CD4-positive, alpha-beta T cell treated with Interleukin-6 at 100 ng/mL for 8 hours (primary cell): ENCODE measurements at places on chromosomes 5 and 9.

GRCh38 chr5:84642795-84643194 is 258.1 kb upstream of the EDIL3 start:
- no peak for DNase-seq

DNA sequence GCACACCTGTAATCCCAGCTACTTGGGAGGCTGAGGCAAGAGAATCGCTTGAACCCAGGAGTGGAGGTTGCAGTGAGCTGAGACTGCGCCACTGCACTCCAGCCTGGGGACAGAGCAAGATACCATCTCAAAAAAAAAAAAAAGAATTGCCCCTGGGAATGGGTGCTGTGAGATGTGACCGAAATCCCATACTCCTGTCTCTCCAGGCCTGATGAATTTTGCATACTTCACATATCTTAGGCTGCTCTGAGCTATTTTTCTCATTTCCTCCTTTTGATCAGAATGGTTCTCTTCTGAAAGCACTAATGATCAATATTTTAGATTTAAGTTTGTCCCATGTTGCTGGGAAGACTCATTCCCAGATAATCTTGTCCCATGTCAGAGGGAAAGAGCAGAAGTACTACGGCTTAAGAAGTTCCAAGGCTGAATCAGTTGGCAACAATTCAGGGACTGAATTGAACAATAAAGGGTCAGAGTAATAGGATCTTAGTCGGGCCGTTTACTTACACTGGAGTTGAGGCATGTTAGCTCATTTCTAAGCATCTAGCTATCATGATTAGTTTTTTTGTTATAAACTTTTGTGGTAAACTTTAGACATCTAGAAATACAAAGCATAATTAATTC is 44.2 kb upstream of the TENT2 start:
- DNase-seq = no peak

DNA sequence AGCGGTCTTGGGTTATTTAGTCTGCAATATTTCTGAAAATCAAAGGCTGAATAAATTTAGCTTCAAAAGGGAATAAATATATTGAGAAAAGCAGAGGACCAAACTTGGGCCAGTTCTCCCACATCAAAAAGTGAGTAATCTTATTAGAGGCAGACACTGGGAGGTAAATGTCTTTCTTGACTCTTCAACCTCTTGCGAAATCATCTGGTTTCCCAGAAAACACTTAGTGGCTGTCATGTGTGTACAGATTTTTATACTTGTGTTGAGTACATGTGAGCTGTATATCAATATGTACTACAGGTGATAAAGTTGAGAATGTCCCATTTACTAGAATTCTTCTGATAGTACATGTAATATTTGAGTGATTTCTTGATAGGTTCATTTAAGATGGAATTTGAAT is 454.9 kb downstream of the PRR16 start:
- DNase-seq = no peak

DNA sequence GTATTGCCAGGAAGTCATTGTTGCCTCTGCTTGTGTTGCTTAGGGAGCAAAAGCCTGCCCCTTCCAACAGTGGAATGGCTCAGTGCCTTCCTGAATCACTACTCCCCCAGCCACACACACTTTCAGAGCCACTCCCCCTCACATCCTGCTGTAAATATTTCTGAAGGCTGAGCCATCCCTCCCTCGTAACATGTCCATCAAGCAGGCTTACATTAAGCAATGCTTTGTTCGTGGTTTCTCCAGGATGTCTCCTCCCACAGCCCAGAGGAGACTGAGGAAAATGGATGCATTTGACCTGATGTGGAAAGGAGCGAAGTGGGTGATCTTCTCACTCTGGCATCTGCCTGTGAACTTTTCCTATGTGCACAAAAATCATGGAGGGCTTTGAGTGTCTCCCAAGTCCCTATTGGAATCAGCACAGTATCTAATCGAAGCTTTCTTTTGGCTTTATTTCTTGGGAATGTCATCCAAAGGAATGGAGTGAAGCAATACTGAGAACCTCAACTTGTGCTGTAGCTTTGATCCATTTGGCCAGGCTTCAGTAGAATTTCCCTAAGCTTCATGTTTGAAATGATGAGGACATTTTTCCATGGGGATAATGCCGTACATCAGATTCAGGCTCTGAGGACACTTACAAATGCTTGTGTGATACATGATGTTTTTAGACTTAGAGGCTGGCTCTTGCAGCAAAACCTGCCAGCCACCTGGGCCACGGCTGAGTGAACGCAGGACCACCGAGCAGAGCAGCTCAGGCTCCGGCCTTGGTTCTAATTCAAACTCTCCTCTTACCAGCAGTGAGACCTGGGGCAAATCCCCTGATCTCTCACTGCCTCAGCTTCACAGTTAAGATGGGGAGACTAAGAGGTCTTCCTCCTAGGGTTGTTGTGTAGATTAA is 389.1 kb downstream of the ENC1 start:
- DNase-seq = no peak

GRCh38 chr5:141477815-141478214 is 2.0 kb downstream of the PCDHGC3 start:
- DNase-seq = no peak

GRCh38 chr5:33854733-33855151 is 37.0 kb downstream of the ADAMTS12 start:
- no peak for DNase-seq

DNA sequence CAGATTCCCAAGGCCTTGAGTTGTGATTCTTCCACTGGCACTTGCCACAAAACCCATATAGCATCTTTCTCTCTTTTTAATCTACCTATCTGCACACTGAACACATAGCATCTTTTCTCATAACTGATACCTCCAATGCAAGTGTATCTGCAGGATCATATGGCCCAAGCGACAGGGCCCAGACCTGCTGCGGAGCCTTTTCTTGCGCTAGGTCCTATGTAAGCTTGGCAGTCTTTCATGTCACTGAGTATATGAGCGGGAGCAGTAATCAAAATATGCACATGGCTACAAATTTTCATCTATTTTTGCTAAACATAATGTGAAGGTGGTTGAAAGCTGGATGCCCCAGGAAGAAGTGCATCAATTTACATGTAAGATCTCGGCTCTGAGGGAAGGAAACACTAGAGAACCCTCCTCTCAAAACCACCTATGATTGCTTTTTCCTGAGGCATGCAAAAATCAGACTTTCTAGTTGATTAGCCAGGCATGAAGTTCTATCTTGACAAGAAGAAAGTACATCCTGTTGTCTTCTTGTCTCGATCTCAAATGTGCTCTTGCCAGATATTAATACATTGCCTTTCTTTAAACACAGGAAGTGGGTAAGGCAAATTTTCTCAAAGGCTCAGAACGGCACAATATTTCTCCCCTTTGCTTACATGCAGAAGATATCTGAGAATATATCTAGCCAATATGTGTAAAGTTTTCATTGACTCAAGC is 26.9 kb upstream of the CEMIP2 start:
- DNase-seq = peak; percentile 78

DNA sequence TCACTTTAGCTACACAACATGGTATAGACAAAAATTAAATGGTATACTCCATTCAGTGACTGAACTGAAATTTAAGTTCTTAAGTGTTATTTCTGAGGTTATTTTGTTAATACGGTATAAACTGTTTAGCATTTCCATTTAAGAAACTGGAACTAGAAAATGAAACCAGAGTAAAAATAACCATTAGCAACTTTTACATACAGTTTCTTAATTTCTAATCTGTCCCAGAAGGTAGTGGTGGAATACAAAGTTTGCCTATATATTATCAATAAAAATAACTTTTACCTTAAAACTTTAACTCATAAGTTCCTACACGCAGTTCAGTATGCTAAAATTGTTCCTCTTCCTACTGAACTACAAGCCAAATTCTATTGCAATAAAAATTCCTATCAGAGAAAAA is 10.3 kb downstream of the GOLPH3 start:
- no peak for DNase-seq

GRCh38 chr5:74432721-74433120 is 207.8 kb downstream of the ENC1 start:
- no peak for DNase-seq

- no peak for DNase-seq
Measured at GRCh38 chr5:125950012-125950615, 473.1 kb upstream of the GRAMD2B start.

GRCh38 chr5:168443950-168444700 is 42.1 kb upstream of the RARS1 start:
- DNase-seq = no peak

DNA sequence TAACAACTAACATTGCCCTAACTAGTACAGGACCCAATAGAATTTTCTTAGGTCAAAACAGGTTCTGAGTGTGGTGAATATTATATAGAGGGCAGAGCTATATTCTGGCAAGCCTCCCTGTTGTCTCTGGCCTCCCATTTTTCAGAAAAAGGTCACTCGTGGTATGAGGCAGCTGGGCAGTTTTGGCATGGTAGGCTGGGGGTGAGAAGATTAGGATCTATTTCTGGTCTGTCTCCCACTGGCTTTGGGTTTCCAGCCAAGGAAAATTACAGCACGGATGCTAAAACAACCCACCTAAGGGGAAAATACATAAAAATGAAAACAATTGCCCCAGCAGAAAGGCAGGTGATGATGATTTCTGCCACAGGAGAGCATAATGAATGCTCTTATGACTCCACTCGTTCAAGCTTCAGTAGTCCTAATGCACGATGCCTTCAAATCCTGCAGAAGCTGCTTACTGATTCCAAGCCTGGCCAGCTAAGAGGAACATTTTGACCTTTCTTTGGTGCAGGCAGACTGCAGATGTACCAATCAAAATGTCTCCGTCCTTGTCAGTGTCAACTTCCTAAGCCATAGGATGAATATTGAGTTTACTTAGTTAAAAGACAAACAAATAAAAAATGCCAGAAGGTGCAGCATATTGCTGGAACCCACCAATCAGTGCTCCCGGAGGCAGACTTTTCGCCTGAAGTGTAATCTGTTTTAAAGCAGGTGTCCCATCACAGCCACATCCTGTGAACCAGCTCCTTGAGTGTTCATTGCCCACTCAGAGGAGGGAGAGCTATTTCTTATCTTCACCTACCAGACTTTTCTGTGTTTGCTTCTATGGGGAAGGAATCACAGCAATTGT is 435.4 kb downstream of the ZSWIM6 start:
- no peak for DNase-seq

GRCh38 chr5:61631438-61631941 is 299.4 kb downstream of the ZSWIM6 start:
- DNase-seq = no peak

GRCh38 chr9:113444736-113445135 is 18.8 kb upstream of the RGS3 start:
- DNase-seq = no peak

- DNase-seq = no peak
Measured at GRCh38 chr5:60161340-60161934, 267.9 kb upstream of the PDE4D start.

DNA sequence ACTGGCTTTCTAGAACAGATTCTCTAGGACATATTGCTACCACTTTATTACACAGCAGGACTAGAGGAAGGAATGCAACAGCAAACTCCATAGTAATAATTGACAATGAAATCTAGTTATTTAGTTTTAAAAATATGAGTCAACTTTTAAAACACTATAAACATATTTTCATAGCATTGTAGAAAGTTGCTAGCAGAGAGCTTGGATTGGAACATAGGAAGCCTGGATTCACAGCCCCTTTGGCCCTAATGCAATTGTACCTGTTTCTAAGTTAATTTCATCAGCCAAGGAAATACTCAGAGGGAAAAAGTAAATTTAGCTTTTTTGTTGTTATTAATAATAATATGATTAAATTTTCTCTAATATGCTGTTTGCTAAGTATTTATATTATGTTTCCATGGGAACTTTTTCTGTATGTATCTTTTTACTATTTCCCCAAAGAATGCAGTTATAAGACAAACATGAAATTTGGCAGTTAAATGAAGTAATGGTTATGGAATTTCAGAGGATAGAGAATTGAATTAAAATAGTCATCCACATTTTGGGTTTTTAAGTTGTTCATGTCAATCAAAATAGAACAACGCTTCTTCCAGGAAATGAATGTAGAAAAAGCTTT is 45.6 kb downstream of the VCAN start:
- DNase-seq = no peak

DNA sequence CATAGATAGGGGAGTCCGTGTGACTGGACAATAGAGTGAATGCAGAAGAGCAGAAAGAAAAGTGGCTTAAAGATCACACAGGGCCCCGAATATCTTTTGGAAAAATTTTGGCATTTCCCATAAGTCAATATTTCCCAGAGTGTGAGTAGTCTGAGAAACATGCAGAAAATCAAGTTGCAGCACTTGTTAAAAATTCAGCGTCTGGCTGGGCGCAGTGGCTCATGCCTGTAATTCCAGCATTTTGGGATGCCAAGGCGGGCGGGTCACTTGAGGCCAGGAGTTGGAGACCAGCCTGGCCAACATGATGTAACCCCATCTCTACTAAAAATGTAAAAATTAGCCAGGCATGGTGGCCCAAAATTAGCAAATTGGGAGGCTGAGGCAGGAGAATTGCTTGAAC is 227.0 kb downstream of the DRD1 start:
- no peak for DNase-seq

GRCh38 chr9:105964156-105964555 is 269.8 kb downstream of the TMEM38B start:
- no peak for DNase-seq

- no peak for DNase-seq
Measured at GRCh38 chr5:159663986-159664385, 252.3 kb upstream of the ADRA1B start.

DNA sequence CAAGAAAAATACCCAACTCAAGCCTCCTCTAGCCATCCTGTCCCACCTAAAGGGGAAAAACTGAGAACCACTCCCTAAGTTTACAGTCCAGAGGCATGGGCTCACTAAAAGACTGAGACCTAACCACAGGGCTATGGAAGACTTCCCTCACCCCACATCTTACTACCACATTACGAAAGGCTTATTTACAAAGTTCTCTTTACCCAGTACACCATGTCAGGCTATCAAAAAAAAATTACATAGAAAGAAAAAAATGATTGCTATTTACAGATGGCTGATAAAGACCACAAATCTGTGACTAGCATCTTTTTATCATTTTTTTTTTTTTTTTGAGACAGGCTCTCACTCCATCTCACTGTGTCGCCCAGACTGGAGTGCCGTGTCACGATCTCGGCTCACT is 69.7 kb upstream of the TNPO1 start:
- no peak for DNase-seq

DNA sequence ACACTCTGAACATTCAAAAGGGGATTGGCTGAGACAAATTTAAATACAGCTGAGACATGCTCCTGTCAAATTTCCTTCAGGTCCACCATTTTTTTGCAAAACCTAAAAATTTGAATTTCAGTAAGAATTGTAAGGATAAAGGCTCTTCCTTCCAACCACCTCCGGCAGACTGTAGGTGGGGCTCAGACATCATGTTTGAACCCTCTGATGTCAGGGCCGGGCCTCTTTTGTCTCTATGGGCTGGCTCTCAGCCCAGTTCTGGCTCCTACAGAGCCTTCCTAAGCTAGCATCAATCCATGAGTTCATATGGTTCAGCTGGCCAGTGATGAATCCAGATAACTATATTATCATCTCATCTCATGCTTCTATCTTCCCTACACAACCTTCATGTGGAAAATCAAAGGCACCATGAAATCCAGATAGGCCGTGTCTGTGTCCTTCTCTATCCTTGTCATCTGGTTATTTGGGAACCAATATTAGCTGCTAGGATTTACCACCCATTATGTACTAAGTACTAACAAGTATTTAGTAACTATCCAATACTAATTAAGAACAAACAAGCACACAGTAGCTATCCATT is 44.2 kb downstream of the NIPSNAP3B start:
- no peak for DNase-seq

- no peak for DNase-seq
Measured at GRCh38 chr5:38871790-38872551, 26.2 kb downstream of the OSMR start.

GRCh38 chr9:112925058-112925641 is 34.5 kb upstream of the SLC46A2 start:
- no peak for DNase-seq
